ENCODE measurements at places on chromosomes 11 and 22. TPM values are rescaled to one million over a fixed set of nuclear protein-coding genes. Genes with fewer than 3 reads are reported as not detected.
A peak's percentile ranks its signal among the peaks of the same experiment; 100 is the strongest.

DNA sequence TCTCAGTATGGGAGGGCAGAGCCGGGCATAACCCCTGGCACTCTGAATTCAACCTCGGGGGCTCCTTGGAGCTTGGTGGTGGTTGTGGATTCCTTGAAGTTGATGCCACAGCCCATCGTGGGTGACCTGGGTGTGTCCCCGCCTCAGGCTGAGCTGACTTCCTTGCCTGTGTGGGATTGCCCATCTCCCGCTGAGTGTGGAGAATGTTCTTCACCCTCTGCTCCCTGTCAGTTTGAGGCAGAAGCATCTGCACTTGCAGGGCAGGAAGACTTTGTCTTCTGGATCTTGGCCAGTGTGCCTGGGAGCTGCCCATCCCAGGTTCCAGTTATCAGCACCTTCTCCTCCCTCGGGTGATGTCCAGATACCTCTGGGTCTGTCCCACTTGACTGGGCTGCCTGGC lies 25.3 kb downstream of the CD82 start:
- H3K4me1 ChIP-seq: peaks cover 16% of the 10 kb centered on the region
- DNase-seq: no peak
- no peak overlapping the region for H3K4me3 ChIP-seq
- peaks cover 17% of the 10 kb centered on the region for H3K36me3 ChIP-seq

MUC5B gene
- total RNA-seq: not detected

DNA sequence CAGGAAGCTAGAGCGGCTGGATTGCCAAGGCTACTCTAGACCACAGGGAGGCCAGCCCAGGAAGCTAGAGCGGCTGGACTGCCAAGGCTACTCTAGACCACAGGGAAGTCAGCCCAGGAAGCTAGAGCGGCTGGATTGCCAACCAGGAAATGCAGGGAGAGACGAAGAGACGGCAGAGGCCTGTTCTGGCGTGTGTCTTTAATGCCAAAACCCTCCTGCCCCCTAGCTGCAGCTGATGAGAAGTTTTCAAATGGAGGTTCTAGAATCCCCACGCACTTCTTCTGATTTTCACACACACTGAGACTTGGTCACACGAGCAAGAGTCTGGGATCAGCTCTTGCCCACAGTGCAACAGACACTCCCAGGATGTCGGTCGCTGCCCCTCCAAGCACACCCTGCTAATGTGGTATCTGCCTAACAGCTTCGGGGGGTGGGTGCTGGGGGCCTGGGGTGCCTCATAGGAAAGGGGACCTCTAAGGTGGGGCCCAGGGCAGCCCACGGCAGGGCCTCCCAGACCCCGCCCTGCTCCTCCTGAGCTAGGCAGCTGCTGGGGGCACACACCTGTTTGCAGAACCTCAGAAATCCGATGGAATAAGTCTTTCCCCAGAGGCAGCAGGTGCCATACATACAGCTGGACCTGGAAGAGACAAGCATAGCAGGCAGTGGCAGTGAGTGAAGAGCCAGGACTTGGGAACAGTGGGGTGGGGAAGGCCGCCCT lies 28.5 kb downstream of the MAFF start:
- H3K4me3 ChIP-seq: no peak overlapping the region
- H3K27ac ChIP-seq: no peak overlapping the region
- peak; percentile 45 for DNase-seq

- no peaks in the 10 kb centered on the region for H3K4me1 ChIP-seq
- H3K36me3 ChIP-seq: no peaks in the 10 kb centered on the region
- no peak overlapping the region for H3K27ac ChIP-seq
- DNase-seq: no peak
Measured at GRCh38 chr22:34462795-34463194, 542.5 kb upstream of the LARGE1 start.

APOA5 gene
- not detected for total RNA-seq

DNA sequence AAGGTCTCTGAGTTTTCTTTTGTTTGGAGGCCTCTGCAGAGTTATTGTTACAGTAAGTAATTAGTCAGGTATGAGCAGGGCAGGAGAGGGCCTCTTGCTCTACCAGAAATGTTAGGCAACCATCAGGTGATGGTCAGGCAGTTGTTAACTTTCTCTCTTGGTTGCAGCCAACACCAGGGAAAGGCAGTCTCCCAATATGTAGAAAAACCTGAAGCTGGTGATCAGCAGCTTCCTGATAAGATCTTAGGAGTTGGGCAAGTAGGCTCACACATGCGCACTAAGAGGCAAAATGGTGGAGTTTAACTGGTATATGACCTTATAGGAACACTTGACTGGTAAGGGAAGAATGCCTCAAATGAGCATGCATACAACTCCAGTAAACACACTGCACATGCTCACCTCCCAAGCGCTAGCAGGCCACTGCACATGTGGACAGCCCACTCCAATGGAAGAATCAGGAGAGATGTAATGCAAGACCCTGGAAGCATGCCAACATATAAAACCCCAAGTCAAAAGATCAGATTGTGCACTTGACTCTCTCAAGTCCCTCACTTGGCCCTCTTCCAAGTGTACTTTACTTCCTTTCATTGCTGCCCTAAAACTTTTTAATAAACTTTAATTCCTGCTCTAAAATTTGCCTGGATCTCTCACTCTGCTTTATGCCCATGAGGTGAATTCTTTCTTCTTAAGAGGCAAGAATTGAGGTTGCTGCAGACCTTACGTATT lies 23.7 kb upstream of the SLC35F2 start:
- no peak for DNase-seq
- H3K36me3 ChIP-seq: no peaks in the 10 kb centered on the region
- H3K27me3 ChIP-seq: peaks cover 2% of the 10 kb centered on the region
- no peaks in the 10 kb centered on the region for H3K4me1 ChIP-seq
- no peak overlapping the region for H3K27ac ChIP-seq

ATP5MG gene
- total RNA-seq: 224 TPM

- peaks cover 28% of the 10 kb centered on the region for H3K4me1 ChIP-seq
- H3K27me3 ChIP-seq: peaks cover 67% of the 10 kb centered on the region
- H3K27ac ChIP-seq: no peak overlapping the region
- no peak for DNase-seq
- H3K36me3 ChIP-seq: peaks cover 7% of the 10 kb centered on the region
Measured at GRCh38 chr11:120337355-120338106, 1.3 kb downstream of the ARHGEF12 start.

- H3K27ac ChIP-seq: peak overlapping the region; percentile 95
- H3K4me1 ChIP-seq: peaks cover 28% of the 10 kb centered on the region
- no peak for DNase-seq
- peak overlapping the region; percentile 28 for H3K4me3 ChIP-seq
- H3K27me3 ChIP-seq: no peaks in the 10 kb centered on the region
- H3K36me3 ChIP-seq: peaks cover 8% of the 10 kb centered on the region
Measured at GRCh38 chr22:44454113-44454769, 43.8 kb downstream of the RTL6 start.

GRCh38 chr11:105357146-105357545 lies 217.6 kb upstream of the CARD18 start:
- DNase-seq: no peak
- H3K36me3 ChIP-seq: no peaks in the 10 kb centered on the region
- H3K4me3 ChIP-seq: no peak overlapping the region
- H3K27ac ChIP-seq: no peak overlapping the region

- no peak overlapping the region for H3K4me3 ChIP-seq
- H3K4me1 ChIP-seq: no peaks in the 10 kb centered on the region
- H3K27me3 ChIP-seq: no peaks in the 10 kb centered on the region
- no peak for DNase-seq
Measured at GRCh38 chr11:132430429-132431062, 1060.1 kb downstream of the NTM start.

LMO2 gene
- 0.48 TPM for total RNA-seq

GRCh38 chr11:70825893-70826540 lies 426.4 kb downstream of the SHANK2 start:
- no peak overlapping the region for H3K4me3 ChIP-seq
- no peaks in the 10 kb centered on the region for H3K4me1 ChIP-seq
- no peaks in the 10 kb centered on the region for H3K36me3 ChIP-seq
- H3K27me3 ChIP-seq: peaks cover 37% of the 10 kb centered on the region

CALCA gene
- total RNA-seq: not detected

VPREB1 gene
- total RNA-seq: not detected

RAB38 gene
- 1.4 TPM for total RNA-seq

GRCh38 chr11:72981080-72981479 lies 161.0 kb downstream of the FCHSD2 start:
- DNase-seq: no peak
- H3K4me3 ChIP-seq: no peak overlapping the region
- peaks cover 41% of the 10 kb centered on the region for H3K36me3 ChIP-seq
- H3K27me3 ChIP-seq: no peaks in the 10 kb centered on the region

GRCh38 chr22:26267856-26268255 lies 98.6 kb downstream of the SEZ6L start:
- no peak overlapping the region for H3K27ac ChIP-seq
- no peaks in the 10 kb centered on the region for H3K36me3 ChIP-seq
- H3K4me1 ChIP-seq: peaks cover 2% of the 10 kb centered on the region
- DNase-seq: no peak

CD3D gene
- 433 TPM for total RNA-seq

IGF2 gene
- not detected for total RNA-seq

NAT10 gene
- 72.7 TPM for total RNA-seq

GRCh38 chr22:37533995-37534394 lies 14.8 kb upstream of the CARD10 start:
- peaks cover 39% of the 10 kb centered on the region for H3K27me3 ChIP-seq
- no peak for DNase-seq
- no peak overlapping the region for H3K27ac ChIP-seq
- no peaks in the 10 kb centered on the region for H3K36me3 ChIP-seq
- peaks cover 28% of the 10 kb centered on the region for H3K4me1 ChIP-seq
- H3K4me3 ChIP-seq: no peak overlapping the region

INPP5J gene
- 0.31 TPM for total RNA-seq
